ENCODE measurements at places on chromosomes 5 and 9.

DNA sequence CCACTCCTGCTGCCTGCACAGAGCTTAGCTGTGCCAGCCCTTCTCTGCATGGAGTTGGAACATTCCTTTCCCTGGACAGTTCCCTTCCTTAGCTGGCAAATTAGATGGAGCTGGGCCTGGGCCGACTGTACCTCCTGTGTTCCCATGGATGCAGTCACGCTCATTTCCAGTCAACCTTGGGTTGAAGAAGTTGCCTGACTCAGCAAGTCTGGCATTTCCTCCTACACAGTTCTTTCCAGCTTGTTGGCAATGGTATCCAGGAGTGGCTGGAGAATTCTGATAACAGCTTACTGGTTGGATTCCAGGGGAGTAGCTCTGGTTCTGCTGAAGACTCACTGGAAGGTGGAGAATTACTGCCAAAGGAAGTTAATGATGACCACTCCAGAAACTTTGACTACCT is 9.2 kb upstream of the TAF1L start:
- no peak for DNase-seq

- no peak for DNase-seq
Observed at GRCh38 chr9:137949260-137949659, 71.7 kb downstream of the CACNA1B start.

DNA sequence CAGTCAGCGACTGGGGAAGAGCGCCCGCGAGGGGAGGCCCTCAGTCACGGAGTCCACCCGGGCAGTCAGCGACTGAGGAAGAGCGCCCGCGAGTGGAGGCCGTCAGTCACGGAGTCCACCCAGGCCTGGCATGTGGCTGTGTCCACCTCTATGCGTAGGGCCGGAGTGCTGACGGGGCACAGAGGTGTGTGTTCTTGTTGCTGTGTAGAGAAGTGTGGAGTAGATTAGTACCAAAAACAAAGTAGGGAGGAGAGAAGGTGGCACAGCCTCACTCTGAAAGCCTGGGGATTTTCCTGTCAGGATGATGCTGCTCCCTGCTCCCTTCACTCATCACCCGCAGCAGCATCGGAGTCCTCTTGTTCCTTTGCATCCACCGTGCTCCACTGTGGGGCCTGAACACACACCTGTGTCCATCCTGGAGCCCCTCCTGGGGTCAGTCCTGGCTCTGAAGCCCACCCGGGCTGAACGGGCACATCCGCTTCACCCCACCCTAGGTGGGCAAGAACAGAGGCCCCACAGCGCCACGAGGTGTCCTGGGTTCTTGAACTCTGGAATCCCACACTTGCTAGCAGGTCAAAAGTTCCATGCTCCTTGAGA is 37.9 kb downstream of the AHRR start:
- no peak for DNase-seq

DNA sequence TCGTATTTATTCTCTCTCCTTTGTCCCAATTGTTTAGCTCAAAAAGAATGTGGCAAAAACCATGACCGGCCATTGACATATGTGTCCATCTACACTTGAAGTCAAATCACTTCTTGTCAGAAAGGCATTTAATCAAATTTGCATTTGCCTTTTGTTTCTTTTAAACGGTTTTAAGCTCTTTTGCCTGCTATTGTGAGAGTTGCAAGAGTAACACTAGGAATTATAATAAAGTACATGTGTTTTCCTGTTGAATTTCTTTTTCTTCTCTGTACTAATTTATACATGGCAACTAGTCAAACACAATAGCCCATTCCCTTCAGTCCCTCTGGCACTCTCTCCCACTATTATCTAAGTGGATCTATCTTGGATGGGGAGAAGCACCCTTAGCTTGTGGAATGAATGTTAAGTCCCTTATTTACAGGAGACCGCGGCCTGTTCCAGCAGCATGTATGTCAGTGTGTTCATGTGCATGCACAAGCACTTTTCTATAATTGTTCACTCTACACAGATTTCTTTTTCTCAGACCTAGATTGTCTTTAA is 3.2 kb downstream of the ADAMTSL1 start:
- DNase-seq = no peak

GRCh38 chr5:122192497-122193496 is 63.5 kb downstream of the ZNF474 start:
- peak; percentile 67 for DNase-seq

- DNase-seq = peak; percentile 25
Observed at GRCh38 chr5:154647114-154647760, 107.9 kb upstream of the LARP1 start.

DNA sequence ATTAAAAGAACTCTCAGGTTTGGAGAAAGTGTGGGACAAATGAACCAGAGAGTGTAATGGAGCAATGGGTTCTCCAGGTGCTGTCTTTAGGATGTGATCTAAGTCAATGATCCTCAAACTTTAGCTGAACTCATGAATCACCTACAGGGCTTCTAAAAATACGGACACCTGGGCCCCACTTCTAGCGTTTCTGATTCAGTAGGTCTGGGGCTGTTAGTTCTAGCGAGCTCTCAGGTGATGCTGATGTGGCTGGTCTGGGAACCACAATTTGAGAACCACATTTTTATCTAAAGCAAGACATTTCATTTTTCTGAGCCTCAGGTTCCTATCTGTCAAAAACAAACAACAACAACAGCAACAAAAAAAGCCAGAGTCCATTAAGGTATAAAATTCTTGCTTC is 35.1 kb upstream of the PCA3 start:
- no peak for DNase-seq

DNA sequence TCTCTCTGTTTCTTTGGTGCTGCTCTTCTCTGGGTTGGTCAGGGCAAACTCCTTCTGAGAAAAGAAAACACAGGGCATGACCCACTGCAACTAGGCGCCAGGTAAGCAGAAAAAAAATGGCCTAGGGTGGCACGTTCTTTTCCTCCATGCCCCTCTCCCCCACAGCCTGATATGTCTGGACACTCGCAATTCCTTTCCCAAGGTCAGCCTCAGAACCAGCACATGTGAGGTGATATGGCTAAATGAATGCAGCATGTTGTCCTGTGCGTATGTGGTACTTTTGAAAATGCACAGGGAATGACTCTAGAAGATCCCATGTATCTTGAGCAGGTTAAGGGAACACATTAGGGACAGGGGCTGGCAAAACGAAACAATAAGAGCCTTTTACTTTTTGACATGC is 77.0 kb downstream of the SIL1 start:
- no peak for DNase-seq

DNA sequence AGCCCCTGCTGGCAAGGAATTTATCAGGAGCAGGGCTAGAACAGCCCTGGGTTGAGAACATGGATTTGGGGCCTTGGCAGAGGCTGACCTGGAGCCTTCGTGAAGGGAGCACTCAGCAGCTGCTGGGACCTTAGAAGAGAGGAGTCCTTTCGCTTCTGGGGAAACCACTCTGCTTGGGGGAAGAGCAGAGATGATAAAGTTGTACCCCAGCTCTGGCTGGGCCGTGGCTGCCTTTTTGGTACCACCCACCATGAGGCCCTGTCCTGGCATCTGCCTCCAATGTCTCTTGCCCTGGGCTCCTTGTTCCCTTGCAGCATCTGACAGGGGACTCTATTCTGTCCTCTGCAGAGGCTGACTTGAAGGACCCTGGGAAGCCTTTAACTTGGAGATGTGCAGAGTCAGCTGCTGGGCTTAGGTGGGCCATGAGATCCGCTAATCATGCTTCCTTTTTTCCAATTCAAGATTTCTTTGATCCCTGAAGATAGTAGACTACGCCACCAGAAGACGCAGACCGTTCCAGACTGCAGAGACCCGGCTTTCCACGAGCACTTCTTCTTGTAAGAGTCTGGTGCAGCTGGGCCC is 20.2 kb downstream of the RGS3 start:
- DNase-seq = no peak

GRCh38 chr5:62143268-62144229 is 162.5 kb upstream of the KIF2A start:
- no peak for DNase-seq

GRCh38 chr5:9932770-9933169 is 302.6 kb upstream of the TAS2R1 start:
- DNase-seq = no peak

- no peak for DNase-seq
Observed at GRCh38 chr5:178553517-178553916, 36.7 kb downstream of the COL23A1 start.

DNA sequence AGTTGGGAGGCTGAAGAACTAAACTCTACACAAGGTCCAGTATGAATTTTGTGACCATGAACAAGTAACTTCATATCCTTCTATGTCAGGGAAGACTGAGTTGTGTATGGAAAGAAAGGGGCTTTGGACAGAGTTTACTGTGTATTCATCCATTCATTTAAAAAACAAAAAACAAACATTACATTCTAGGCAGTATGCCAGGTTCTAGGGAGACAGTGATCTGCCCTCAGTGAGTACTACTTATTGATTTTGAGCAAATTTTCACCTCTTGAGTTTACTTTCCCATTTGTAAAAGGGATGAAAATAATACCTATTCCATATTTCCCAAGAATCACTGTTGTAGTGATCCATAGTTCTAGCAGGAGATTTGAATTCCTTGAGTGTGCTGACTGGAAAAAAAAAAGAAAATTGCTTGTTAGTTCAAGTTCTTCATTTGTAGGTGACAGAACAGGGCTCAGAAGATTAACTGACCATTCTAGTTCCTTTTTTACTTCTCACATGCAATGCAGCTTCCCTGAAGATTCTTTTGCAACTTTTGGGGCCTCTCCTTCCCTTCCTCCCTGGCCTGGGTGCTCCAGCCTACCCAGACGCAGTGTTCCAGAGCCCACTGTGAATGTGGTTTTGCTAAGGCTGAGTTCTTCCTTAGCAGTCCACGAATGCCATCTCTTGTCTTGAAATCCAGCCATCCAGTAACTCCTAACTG is 2.6 kb upstream of the GAPVD1 start:
- no peak for DNase-seq

DNA sequence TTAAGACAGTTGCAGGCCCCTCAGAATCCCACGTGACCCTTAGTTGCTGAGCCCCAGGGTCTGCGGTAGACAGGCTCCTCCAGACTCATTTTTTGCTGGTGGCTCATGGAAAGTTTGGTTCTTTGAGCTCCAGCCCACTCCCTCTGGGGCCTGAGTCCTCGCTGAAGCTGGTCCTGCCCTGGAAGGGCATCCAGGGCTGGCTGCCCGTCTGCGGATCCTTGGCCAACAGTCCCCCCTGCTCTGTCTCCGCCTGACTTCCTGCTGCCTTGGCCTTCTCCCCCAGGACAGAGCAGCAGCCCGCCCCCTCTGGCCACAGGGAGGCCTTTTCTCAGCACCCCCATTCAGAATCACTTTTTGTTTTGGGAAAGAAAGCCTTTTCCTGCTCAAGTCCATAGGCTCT is 24.4 kb downstream of the SLC6A7 start:
- DNase-seq = no peak
